ENCODE measurements at places on chromosomes 4 and X. TPM values are rescaled to one million over a fixed set of nuclear protein-coding genes. Genes with fewer than 3 reads are reported as not detected.

The ALB gene
- total RNA-seq: not detected

The OTOP1 gene
- total RNA-seq: not detected

The SPATA4 gene
- total RNA-seq: 0.15 TPM

The SMS gene
- 142 TPM for total RNA-seq

The FAM3A gene
- 32.1 TPM for total RNA-seq

Measured in smooth muscle cell of the coronary artery (primary cell).